Stimulated activated CD8-positive, alpha-beta memory T cell treated with anti-CD3 and anti-CD28 coated beads, Interleukin-15, amount 100 ng/mL, for 48 hours (primary cell): ENCODE measurements at places on chromosomes 1 and 21.
A peak's percentile ranks its signal among the peaks of the same experiment; 100 is the strongest.

DNA sequence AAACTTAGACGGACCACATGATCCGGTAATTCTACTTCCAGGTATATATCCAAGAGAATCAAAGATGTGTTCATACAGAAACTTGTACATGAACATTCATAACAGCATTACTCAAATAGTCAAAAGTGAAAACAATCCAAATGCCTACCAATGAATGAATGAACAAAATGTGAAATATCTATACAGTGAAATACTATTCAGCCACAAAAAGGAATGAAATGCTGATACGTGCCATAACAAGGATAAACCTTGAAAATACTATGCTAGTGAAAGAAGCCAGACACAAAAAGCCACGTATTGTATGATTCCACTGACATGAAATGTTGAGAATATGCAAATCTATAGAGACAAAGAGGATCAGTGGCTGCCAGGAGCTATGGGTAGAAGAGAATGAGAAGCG is 18.3 kb downstream of the TARBP1 start:
- DNase-seq: no peak

DNA sequence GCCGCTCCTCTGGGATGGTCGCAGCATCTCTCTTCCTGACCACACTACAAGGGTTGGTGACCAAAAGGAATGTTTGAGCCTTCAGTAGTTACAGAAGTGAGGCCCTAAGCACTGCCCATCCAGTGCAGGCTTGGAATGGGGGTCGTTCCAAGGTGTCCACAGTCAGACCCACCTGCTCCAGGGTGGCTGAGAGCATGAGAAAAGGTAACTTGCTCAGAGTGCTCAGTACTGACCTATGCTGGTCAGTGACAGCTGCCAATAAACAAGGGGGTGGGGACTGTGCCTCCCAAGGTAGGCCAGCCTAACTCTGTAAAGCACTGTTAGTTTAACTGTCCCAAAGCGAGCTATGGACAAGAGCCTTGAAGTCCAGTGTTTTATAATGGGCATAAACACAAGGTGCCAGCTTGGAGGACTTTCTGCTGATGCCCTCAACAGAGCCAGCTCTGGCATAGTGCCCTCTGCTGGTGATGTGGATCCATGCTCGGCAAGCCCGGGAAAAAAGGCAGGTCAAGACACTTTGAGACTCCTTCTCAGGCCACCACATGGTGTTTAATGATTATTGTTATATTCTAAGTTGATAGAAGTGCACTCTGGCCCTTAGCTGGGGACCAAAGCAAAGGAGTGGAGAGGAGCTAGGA is 78.1 kb upstream of the DNAH14 start:
- peak; percentile 19 for DNase-seq

DNA sequence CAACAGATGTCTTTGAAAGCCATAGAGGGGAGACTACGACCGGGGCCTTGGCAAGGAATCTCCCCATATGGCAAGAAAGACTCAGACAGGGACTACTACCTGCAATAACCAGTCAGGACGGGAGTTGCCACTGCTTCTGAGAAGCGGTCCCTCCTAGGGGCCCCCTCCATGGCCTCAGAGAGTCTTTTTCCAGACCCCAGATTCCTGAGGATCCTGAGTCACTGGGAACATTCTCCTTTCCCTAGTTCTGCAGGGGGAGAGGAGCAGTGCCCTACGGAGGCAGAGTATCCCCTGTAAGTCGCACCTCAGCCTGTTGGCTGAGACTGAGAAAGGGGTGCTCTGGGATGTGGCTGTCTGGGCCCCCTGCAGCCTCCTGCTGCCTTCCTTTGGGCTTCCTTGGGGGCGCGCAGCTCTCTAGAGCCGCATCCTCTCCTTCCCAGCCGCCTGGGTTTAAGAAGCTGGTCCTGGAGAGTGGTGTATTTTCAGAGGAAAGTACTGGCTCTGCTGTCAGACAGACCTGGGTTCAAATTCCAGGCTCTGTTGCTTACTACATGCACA is 7.8 kb downstream of the GLIS1 start:
- DNase-seq: no peak

DNA sequence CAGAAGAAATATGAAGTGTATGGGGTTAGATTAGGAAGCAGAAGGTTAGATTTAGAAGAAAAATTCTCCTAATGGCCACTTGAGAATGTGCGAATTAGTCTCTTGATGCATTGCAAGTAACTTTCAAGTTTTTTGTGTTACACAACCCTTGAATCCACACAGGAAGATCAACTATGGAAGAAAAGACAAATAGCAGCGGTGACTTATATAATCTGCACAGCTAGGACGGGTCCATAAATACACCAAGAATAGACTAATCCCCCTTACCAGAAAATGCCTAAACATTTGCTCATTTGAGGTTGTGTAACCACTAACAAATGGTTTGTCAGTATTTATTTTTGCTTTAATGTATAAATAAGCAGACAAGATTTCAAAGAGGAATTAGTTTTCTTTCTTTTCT is 182.6 kb downstream of the TGFB2 start:
- DNase-seq: no peak

- DNase-seq: peak; percentile 67
Measured at GRCh38 chr21:15483138-15483780, 246.5 kb upstream of the USP25 start.

DNA sequence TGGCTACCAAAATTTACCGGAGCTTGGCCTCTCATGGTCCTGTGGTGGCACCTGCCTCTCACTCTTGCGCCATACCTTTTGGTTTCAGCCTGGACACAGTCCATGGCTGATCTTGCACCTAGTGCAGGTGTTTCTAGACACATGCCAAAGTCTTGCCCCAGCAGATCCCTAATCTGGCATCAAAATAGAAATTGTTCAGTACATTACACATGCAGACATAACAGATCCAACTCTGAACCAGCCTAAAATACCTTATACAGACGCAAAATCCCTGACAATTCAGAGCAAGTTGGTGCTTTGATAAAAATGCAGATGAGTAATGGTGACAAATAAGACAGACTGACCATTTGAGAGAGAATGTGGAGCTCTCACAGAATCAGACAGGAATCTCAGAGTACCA is 44.1 kb downstream of the NGF start:
- no peak for DNase-seq

DNA sequence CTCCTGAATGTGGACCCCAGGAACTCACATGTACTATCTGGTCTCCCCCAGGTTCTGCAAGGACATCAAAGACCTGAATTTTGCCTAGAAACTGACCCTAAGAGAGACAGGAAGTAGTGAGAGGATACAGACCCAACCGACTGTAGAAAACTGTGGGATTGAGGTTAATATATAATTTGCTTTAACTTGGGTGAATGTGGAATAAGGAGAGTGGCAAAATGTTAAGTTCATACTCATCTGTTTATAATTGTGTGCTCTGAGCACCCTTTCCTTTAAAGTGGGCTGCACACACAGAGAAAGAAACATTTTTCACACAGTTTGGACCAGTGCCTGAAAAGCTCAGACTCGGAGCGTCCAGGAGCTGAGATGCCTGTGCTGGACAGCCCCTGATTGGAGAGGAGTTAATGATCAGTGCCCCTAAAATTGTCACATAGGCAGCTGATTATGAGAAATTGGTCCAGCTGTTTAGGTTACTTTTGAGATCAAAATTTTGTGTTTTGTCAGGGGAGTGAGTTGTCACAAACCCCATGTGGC is 37.2 kb downstream of the ROR1 start:
- no peak for DNase-seq

DNA sequence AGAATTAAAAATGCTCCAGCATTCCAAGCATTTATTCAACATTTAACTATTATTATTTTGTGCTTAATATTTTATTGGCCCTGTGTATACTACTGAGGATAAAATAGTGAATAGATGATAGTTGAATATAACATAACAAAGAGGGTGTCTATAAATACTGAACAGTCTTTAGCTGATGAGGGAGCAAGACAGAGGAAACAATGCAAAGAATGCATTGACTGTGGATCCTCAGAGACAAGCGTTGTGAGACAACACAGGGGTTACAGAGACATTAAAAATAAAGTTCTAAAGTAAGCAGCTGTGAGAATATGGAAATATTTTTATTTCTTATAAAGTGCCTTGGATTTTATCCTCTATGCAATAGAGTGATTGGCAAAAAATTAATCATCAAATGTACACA is 1133.1 kb downstream of the PLA2G4A start:
- no peak for DNase-seq

DNA sequence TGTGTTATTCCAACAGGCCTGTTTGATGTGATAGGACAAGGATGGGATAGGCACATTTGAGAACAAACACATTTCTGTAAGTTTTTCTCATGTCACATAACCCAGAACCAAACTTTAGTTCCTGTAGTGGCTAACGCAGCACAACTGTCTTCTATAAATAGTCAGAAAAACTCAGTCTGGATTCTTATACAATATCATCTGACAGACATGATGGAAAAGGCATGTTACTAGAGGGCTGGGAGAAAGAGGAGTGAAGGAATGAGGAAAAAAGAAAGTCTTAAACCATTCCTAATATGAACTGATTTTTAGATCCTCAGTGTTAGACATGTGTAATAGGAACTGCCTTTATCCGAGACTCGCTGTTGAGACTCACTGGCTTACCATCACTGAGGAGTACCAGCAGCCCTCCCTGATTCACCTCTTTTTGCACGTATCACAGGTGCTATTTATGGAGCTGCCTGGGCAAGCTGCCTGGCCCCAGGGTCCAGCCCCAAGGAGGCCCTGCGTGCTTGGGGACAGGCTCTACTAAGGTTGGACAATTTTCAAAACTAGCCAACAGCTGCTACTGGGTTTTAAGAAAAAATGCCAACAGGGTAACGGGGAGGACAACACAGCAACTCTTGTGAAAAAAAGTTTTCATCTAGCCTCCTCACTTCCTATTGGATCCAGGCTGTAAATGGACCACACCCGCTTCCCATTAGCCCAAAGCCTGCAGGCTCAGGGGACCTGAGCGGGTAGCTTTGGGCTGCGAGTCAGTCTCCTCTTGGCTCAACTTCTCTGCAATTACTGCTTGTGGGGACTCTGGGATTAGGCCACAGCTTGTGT is 30.7 kb upstream of the SERBP1 start:
- no peak for DNase-seq

GRCh38 chr1:108053270-108054013 is 88.5 kb upstream of the VAV3 start:
- DNase-seq: no peak

DNA sequence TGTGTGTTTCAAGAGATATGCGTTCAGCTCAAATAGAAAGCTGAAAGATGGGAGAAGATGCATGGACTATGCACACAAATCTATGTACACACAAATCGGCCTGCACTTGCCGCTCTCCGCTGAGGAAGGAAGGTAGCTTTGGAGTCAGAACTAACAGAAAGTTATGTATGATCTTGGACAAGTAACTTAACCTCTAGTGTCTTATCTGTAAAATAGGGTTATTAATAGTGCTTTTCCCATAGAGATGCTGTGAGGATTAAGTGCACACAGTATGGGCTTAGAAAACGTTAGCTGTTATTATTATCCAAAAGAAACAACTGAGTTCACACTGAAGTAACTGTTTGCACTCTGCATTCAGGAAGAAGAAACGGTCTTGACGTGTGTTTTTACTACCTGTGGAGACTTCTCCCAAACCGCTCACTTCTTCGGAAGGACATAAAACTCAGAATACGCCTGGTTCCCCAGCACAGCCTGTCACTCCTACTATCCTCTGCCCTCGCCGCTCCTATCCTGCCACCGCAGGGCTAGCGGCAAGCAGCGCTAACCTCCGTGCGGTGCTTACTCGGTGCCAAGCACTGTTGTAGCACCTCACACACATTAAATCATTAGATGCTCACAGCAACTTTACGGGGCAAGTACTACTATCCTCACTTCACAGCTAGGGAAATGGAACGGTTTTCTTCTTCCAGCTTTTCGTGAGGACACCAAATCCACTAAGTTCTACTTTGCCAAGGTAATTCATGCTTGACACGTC is 1.3 kb downstream of the TGFBR3 start:
- DNase-seq: peak; percentile 24

- no peak for DNase-seq
Measured at GRCh38 chr1:203028067-203028783, 1.9 kb downstream of the PPFIA4 start.
